ENCODE measurements at places on chromosomes 7 and 10. TPM values are rescaled to one million over a fixed set of nuclear protein-coding genes. Genes with fewer than 3 reads are reported as not detected.

The NYAP1 gene
- total RNA-seq, result not detected

The ENTPD1 gene
- not detected for total RNA-seq

DNA sequence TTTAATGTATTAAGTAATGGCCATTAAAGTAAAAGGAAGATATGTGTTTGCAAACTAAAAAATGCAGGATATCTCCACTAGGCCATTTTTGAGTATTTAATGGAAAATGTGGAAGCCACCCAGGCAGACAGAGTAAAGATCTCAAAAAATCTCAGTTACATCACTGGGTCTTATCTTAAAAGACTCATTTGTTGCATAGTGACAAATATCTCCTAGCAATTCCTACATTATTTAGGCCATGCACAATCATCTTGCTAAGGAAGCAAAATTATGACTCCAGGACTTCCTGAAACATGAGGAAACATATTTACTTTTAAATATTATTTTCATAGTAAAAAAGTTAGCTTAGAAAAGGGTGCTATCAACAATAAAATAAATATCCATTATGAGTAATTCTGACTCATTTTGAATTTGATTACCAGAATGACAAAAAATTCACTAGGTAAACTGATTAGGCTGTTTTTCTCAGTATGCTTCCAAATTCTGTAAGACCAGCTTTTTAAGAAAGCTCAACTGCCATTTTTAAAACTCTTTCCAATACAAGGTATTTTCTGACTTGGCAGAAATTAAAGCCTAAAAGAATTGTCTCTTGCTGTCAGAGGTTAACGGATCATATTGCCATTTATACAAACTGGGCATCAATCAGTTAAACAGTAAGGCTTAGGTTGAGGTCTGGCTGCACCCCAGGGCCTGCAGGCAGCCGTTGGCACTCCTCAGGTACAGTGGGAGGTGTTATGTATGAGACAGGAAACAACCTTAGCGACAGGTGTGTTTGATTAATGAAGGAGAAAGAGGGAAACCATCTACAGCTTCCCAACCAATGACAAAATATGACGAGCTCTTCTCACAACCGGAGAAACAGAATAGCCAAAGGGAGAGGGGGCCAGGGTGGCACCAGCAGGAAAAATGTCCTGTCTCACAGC is 31.8 kb downstream of the PCLO start:
- DNase-seq, result no peak

- DNase-seq, result no peak
Observed at GRCh38 chr7:16779051-16779450, 25.5 kb downstream of the TSPAN13 start.

DNA sequence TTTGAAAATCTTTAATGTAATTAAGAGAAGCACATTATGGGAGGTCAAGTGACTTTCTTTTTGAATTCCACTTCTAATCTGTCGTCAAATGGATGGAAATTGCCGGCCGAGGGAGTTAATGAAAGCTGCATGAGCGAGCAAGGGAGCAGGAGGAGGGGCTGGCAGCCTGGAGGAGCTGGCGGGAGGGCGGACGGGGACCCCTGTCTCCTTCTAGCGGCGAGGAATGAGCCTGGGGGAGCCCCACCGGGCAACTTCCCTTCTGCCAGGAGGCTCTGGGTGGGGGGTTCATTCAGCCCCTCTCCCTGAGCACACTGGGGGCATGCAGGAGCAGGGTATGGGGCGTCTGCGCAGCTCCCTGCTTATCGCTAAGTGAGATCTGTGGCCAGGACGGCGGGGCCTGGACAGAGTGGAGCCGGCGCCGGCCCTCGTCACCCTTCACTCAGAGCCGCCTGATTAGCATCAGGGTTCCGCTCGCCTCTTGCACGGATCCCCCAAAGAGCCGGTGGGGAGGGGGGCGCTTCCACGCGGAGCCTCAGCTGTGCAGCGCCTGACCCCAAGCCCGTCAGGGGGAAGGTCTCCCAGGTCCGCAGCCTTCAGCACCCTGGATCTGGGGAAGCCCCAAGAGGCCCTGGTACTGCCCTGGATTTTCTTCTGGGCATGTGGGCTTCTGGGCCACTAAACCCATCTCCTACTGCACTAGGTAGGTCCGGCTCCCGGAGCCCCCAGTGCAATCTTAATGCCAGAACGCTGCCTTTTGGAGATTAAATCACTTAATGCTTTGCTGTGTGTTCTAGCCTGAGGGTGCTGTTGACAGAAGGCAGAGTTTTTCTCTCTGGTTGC is 680.8 kb downstream of the LRMDA start:
- no peak for DNase-seq

DNA sequence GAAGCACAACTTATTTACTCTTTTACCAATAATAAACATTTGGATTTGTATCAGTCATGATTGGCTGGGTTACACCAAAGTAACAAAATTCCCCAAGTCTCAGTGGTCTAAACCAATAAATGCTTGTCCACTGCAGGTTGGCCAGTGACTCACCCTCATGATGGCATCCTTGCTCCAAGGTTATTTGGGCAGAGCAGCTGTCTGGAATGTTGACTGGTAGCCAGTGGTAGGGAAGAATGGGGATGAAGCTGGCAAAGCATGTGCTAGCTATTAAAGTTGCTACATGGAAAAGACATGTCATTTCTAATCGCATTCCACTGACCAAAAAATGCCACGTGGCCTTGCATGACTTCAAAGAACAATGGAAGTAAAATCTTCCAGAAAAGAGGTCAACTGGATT is 1168.7 kb upstream of the CELF2 start:
- no peak for DNase-seq

The POLR2J3 gene
- total RNA-seq, result 6.3 TPM
